NCI-H345 (cell line): ENCODE measurements at places on chromosomes 2 and 18.

- no peak for DNase-seq
Observed at GRCh38 chr2:70255637-70256314, 2.2 kb upstream of the PCYOX1 start.

- no peak for DNase-seq
Observed at GRCh38 chr18:63421514-63421913, 762 bp downstream of the VPS4B start.

DNA sequence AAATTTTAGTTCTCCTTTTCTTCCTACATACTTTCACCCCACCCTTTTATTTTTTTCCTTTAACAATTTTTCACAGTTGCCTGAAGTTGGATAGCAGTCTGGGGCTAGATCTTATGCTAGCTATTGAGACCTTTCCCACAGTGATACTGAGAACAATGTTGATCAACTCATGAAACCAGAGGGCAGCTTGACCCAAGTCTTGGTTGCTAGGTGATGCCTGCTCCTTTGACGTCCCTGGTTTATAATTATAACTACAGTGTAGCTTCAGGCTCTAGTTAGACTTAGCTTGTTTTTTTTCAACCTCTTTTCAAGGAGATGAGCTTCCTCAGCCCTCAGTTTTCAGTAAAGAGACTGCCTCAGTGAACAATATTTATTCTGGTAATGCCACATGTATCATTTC, 648.5 kb downstream of the IRS1 start:
- DNase-seq = no peak

DNA sequence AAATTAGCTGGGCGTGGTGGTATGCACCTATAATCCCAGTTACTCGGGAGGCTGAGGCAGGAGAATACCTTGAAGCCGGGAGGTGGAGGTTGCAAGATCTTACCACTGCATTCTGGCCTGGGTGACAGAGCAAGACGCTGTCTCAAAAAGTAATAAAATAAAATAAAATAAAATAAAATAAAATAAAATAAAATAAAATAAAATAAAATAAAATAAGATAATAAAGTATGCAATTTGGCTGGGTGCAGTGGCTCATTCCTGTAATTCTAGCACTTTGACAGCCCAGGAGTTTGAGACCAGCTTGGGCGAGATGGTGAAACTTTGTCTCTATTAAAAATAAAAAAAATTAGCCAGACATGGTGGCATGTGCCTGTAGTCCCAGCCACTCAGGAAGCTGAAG, 85.6 kb upstream of the XPO1 start:
- no peak for DNase-seq

- no peak for DNase-seq
Observed at GRCh38 chr2:113757138-113757657, 756 bp upstream of the SLC35F5 start.

GRCh38 chr18:58682429-58683069, 11.3 kb downstream of the MALT1 start:
- no peak for DNase-seq

DNA sequence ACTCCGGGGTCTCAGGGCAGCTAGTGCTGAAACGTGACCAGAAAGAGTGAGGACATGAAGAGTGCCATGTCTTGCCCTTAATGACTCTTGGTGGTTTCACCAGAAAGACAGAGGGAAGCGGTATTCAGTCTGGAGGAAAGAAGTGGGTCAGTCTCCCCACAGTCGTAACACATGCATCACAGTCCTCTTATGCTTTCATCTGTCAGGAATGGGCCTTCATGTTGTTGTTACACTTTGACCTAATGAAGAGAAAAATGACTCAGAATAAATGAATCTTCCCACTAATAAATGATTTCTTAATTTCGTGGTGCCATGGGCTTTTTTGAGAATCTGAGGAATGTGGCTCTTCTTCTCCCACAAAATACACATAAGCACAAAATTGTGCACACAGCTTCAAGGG, 103.2 kb downstream of the SLC8A1 start:
- DNase-seq = no peak

DNA sequence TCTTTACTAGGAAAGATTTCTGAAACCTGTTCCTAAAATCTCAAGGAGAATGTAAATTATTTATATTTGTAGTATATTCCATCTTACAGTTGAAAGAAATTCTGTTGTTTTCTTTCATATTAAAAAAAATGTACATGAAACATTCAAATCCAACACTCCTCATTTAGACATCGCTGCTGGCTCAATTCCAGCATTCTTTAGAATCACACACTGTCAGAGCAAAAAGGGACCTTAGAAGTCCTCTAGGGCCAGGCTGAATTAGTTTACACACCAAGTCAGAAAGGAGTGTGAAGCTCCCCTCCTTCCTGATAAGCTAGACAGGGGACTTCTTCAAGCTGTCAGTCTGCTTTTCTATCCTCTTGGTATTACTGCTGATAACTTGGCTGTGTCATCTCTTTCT, 158.6 kb upstream of the LTBP1 start:
- no peak for DNase-seq

DNA sequence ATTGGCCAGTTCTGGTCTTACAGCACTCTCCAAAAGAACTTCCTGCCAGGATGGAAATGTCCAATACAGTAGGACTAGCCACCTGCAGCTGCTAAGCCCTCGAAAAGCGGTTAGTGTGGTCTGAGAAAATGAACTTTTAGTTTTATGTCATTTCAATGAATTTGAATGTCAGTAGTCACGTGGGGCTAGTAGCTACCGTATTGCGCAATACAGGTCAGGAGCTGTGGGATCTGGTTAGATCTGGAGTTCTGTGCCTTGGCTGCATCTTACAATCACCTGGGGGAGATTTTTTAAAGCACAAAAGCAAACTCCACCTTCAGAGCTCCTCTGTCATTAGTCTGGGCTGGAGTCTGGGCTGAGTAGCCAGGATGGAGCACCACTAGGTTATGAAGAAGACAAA, 35.9 kb downstream of the C1QL2 start:
- DNase-seq = no peak

DNA sequence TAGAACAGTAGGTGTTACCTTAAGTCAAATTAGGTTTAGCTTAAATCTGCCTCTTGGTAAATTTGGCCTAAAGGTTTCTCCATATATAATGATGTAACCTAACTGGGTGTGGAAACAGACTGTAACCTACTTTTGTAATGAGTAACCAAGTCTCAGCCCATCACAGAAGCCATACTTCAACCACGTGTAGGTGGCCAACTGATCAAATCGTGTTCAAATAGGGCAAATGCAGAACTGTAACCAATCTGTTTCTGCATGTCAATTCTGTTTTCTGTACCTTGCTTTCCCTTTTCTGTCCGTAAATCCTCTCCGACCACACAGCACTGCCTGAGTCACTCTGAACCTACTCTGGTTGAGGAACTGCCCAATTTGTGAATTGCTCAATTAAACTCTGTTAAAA, 34.0 kb upstream of the PLA2R1 start:
- DNase-seq = no peak

DNA sequence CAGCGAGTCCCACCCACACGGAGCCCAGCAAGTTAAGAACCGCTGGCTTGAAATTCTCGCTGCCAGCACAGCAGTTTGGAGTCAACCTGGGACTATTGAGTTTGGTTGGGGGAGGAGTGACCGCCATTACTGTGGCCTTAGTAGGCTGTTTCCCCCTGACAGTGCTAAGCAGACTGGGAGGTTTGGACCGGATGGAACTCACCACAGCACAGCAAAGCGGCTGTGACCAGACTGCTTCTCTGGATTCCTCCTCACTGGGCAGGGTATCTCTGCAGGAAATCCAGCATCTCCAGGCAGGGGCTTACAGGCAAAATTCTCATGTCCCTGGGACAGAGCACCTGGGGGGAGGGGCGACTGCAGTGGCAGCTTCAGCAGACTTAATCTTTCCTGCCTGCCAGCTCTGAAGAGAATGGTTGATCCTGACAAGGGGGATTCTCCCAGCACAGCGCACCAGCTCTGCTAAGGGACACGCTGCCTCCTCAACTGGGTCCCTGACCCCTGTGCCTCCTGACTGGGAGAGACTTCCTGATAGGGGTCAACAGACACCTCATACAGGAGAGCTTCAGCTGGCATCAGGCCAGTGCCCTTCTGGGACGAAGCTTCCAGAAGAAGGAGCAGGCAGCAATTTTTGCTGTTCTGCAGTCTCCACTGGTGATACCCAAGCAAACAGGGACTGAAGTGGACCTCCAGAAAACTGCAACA, 425.4 kb downstream of the NYAP2 start:
- no peak for DNase-seq

GRCh38 chr18:24793742-24794141, 333.3 kb downstream of the HRH4 start:
- no peak for DNase-seq

DNA sequence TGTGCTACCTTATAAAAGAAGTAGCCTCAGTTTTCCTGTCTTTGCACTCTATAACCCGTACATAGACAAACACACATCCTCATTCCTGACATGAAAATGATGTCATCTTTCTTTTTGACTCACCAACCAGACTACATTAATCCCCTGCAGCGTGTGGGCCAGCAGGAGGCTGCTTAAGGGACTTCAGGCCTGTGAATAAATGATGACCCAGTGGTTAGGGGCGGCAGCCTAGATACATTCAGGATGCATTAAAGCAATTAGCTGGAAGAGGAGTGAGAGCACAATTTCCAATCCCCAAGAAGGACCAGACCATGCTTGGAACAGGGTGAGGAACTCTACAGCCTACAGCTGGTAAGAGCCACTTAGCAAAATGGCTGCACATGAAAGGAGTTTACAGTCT, 57.3 kb upstream of the KLF7 start:
- DNase-seq = no peak

- peak; percentile 94 for DNase-seq
Observed at GRCh38 chr18:21391074-21391673, 149.1 kb downstream of the GREB1L start.

DNA sequence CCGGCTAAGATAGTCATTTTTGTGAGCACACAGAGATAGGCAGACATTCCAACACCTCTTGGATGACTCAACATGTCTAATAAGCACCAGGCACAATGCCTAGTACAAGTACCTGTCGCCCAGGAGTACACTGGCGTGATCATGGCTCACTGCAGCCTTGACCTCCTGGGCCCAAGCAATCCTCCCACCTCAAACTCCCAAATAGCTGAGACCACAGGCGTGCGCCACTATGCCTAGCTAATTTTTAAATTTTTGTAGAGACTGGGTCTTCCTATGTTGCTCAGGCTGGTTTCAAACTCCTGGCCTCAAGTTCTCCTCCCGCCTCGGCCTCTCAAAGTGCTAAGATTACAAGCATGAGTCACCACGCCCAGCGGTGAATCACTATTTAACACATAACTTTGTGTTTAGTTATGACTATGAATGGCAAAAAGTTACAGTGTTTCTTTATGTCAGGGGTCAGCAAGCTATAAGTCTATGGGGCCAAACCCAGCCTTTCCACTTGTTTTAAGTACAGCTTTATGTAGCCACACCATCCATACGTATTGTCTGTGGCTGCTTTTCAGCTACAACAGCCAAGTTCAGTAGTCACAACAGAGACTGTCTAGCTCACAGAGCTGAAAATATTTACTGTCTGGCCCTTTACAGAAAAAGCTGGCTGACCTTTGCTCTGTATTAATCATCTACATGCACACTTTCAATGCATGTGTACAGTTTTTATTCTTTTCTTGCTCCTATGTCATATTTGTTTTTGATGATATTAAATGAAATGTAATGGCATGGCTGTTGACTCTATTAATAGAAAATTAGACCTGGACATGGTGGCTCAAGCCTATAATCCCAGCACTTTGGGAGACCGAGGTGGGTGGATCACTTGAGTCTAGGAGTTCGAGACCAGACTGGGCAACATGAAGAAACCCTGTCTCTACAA, 18.7 kb downstream of the ORC2 start:
- DNase-seq = no peak

DNA sequence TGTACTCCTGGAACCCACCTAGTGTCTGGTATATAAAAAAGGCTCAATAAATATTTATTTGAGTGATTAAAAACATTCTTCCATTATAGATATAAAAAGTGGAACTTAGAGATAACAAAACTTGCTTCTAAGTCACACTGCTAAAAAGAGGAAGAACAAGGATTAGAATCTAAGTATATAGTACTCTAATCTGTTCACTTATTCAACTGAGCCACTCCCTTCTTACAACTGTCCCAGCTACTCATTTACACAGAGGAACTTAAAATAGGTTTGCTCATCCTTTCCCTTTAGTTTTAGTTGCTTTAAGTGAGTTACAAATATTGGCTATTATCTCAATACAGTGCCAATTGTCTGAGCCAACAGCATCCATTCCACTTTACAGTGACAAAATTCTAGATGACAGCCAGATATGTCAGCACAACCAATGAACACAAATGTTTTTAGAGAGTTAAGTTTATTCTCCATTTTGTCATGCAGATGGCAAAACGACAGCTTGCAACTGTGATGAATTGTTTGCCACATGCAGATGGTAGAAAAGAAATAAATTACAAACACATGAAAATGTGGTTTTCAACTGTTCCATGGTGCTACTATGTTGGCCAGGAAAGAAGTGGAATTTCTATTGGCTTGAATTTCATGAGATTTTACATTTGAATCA, 280.7 kb upstream of the ZC3H15 start:
- no peak for DNase-seq

GRCh38 chr2:2331881-2332280, 806 bp upstream of the MYT1L start:
- DNase-seq = peak; percentile 98

GRCh38 chr2:231387904-231388724, 7.4 kb upstream of the B3GNT7 start:
- DNase-seq = no peak

- DNase-seq = no peak
Observed at GRCh38 chr2:127575185-127575765, 39.8 kb downstream of the MYO7B start.

DNA sequence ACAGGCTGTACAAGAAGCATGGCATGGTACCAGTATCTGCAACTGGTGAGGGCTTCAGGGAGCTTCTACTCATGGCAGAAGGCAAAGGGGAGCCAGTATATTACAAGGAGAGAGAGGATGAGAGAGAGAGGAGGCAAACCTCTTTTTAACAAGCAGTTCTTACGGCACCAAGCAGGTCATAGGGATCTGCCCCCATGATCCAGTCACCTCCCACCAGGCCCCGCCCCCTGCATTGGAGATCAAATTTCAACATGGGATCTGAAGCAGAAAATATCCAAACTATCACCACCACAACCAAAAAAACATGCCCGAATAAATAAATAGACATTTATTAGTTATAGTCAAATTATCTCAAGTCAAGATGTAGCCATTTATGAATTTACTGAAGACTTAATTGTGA, 14.5 kb upstream of the SLC35F5 start:
- DNase-seq = no peak

DNA sequence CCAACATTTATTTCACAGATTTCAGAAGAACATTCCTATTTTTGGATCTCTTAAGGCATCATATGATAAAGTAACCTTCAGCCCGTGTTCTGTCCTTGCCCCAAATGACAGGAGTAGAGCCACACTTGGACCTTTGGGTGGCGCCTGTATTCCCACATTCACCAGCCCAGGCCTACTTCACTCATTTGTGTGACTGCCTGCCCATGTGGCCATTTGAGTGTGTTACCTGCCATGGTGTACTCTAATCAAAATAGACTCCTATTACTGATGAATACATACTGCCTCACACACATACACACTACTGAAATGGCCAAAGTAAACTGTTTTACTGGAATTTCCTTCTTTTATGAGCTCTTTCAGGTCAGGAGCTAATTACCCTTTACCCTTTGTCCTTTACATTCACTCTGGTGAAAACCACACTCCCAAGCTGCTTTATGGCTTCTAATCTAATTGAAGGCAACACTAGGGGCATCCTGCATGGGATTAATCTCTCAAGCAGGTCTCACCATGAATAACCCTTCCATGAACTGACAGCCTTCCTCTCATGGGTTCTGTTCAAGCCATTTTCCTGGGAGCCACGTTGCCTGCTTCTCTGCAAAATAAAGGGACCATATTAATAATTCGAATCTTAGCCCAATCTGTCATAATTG, 271.0 kb upstream of the GALNT5 start:
- DNase-seq = no peak
